ENCODE measurements at places on chromosomes 4 and X.
A peak's percentile ranks its signal among the peaks of the same experiment; 100 is the strongest.

GRCh38 chrX:68376373-68376772, 56.9 kb downstream of the OPHN1 start:
- DNase-seq: no peak

DNA sequence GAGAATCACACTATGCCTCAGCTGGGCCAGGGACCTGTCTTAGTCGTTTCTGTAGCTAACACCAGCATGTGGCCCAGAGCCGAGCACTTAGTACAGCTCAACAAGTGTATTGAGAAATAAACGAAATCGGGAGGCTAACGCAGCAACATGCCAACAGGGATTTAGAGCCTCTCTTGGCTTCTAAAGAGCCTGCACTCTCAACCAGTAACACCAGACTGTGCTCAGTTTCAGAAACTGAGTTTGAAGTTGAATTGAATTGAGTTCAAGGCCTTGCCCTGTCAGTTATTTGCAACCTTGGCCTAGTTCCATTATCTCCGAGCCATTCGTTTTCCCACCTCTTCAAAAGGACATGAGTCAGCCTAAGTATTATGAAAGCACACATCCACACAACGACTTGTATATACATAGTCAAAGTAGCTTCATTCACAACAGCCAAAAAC, 71.3 kb upstream of the LDB2 start:
- DNase-seq: no peak

GRCh38 chrX:109684136-109684535, 48.9 kb downstream of the ACSL4 start:
- DNase-seq: no peak

GRCh38 chr4:147924604-147925412, 192.9 kb downstream of the ARHGAP10 start:
- peak; percentile 32 for DNase-seq

- DNase-seq: no peak
These were observed 321.0 kb upstream of the SLIT2 start for GRCh38 chr4:19930742-19931141.

- peak; percentile 77 for DNase-seq
These were observed 534.4 kb downstream of the MID1IP1 start for GRCh38 chrX:39335513-39336235.

- no peak for DNase-seq
These were observed 9.0 kb downstream of the HMGB2 start for GRCh38 chr4:173325007-173325736.

DNA sequence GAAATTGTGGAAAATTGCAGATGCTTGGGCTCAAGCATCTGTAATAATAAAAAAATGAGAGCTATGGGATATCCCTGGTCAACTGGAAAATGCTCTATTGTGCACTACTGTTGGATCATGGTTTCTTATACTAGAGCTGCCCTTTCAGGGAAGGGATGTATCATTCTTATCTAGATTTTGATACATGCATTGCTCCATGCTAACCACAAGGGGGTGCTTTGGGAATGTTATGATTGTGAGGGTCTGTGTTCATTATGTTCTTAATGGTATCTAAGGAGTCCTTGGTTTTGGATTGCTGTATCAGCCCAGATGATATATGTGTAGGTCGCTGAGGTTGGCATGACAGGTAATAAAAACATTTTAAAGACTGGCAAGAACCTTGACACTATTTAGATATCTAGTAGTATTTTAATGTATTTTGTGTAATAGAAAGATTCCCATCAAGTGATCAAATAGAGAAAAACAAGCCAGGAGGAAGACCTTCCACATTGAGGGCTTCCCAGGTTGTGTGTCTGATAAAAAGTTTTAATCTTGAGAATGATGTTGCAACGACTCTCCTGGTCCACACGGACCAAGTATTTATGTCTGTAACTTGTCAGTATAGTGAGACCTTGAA, 49.2 kb upstream of the TLR2 start:
- DNase-seq: peak; percentile 17

- DNase-seq: no peak
These were observed 854.9 kb upstream of the HTR2C start for GRCh38 chrX:113728937-113729336.

GRCh38 chr4:10589799-10590198, 94.8 kb downstream of the CLNK start:
- no peak for DNase-seq

DNA sequence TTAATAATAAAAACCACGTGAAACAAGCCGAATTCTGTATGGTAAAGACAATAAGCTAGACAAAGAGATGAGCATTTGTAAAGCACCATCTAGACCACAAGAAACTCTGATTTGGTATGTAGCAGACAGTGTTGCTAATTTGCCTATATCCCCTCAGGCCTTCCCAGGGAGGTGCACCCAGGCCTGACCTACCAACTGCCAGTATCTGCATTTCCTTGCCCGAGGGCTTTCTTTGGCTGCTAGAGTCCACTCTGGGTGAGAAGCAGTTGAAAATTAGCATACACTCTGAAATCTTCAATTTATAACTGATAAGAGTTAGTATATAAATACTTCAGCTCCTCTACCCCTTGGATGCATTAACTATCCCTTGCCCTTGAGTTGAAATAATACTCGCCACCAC, 37.4 kb upstream of the IL1RAPL1 start:
- DNase-seq: no peak

- no peak for DNase-seq
These were observed 6.7 kb upstream of the GABRE start for GRCh38 chrX:151981129-151981528.

DNA sequence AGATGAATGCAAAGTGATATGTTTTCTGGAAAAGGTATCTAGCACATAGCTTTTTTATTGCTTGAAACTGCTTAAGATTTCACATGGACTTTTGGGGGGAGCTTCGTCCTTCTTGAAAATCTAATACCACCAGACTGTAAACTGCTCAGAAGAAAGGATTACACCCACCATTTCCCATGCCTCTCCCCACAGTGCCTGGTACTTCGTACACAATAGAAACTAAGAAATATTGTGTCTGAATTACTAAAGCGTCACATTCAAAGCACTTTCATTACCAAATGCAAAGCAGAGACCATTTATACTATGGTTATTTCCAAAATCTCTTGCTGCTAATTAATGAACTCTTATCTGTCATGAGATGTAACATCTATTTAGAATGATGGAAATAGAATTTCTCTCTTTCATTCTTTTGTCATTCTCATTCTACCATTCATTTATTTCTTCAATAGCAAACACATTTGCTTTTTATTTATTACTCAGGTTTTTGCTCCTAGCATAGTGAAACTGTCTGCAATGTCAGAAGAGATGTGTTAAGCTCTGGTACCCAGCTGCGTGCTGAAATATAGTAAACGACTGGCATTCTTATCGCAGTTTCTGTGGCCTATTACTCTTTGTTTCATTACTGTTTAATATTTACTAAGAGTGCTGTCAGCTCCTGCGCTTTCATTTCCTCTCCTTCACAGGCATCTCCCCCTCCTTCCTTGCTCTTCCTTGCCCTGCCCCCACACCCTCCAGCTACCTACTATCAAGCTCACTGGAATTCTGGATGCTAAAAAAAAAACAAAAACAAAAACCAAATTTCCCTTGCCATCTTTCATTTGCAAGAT, 51.4 kb upstream of the RAPGEF2 start:
- no peak for DNase-seq

- no peak for DNase-seq
These were observed 24.1 kb downstream of the SOX3 start for GRCh38 chrX:140480765-140481164.

GRCh38 chr4:21898101-21898500, 50.5 kb downstream of the KCNIP4 start:
- DNase-seq: no peak

DNA sequence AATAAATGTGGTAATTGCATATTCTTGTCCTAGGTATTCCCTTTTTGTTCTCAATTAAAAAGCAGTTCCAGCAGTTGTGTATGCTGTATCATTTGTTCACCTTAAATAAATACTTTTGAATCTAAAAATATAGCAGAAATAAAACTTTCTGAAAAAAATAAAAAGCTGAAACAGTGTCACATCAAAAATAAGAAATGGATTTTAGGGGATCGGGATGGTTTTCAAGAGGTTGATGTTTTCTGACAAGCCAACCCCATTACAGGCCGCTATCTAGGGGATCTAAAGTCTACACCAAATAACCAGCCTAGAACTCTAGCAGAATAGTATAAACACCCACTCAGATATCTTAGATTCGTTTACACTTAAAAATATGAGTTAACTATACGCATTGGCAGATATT, 95.4 kb upstream of the MAML3 start:
- no peak for DNase-seq

GRCh38 chrX:78650906-78651437, 8.2 kb downstream of the RTL3 start:
- DNase-seq: no peak

DNA sequence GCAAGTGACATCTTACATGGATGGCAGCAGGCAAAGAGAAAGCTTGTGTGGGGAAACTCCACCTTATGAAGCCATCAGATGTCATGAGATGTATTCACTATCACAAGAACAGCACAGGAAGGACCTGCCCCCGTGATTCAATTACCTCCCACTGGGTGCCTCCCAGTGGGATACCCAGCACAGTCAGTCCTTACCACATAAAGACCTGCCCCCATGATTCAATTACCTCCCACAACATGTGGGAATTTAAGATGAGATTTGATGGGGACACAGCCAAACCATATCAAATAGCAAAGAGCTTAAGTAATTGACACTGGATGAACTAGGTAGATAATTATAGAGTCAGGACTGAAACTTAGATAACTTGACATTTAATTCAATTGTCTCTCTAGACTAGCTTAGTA, 85.6 kb downstream of the SLIT2 start:
- no peak for DNase-seq

DNA sequence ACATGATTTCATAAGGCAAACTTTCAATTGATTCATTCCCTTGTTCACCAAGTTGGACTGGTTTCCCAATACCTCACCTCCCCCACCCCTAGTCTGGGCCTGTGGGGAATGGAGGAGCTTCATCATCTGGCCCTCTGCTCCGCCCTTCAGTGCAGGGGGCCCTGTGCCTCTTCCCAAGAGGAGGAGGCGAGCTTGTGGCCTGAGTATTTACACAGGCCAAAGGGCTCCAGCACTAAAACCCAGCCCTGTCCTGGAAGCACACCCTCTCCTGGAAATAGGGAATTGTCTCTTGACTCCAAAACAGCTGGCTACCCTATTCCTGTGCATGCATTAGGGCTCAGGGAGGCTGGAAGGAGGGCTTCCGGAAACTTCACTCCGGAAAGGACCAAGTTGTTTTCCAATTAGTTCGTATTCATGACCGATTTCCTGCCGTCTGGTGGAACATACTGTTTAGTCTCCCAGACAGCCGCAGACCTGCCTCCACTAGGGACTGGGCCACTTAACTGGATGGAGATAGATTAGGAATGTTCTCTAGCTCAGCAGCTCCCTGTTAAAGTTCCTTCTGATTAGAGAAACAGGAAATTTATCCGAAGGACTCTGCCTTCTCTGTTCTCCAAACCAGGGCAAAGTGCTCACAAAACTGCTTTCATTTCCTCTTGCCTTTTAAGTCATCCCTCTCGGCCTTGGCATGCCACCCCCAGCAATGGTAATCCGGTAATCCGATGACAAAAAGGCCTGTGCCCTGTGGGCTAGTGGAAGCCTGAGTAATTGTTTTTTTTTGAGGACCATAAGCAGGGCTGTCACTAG, 5.8 kb downstream of the SRPX2 start:
- no peak for DNase-seq

DNA sequence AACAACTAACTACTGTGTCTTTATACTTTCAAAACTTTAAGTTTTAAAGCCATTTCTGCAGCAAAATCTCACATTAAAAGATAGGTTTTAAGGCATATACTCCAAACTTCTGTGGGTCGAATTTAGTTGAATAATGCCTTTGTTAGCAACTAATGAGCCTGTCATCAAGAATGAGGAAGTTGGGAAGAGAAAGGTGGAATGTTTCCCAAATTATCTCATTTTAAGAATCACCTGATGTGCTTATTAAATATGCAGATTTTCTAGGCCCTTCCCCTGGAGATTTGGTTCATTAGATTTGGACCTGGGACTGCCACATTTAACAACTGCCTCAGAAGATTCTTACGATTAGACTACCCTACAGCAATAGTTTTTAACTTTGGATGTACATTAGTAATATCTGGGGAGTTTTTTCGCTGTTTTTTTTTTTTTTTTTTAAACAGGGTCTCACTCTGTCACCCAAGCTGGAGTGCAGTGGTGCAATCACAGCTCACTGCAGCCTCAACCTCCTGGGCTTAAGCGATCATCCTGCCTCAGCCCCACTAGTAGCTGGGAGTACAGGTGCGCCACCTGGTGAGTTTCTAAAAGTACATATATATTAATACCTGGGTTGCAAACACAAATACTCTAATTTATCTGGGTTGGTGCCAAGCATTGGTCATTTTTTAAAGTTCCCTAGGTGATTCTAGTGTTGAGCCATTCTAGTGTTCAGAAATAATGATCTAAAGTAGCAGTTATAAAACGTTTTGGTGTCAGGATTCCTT, 16.1 kb upstream of the TASL start:
- DNase-seq: peak; percentile 45

- no peak for DNase-seq
These were observed 9.9 kb downstream of the PRDM8 start for GRCh38 chr4:80207172-80207583.

- no peak for DNase-seq
These were observed 3.1 kb downstream of the POU3F4 start for GRCh38 chrX:83511208-83511607.

DNA sequence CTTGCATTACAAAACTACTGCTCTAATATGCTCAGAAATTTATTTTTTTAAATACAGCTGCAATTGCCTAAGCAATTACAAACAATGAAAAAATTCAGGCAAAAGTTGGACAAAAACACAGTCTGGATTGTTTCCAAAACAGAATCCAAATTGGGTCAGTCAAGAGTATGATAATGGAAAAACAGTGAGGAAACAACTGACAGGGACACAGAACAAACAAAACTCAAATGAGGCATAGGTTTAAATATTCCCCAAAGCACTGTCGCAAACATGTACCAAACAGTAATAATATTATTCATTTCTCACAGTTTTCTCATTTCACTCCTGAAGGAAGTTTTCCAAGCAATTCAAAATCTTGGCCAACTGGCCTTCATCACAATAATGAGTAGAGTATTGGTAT, 386.6 kb downstream of the CENPC start:
- DNase-seq: no peak

DNA sequence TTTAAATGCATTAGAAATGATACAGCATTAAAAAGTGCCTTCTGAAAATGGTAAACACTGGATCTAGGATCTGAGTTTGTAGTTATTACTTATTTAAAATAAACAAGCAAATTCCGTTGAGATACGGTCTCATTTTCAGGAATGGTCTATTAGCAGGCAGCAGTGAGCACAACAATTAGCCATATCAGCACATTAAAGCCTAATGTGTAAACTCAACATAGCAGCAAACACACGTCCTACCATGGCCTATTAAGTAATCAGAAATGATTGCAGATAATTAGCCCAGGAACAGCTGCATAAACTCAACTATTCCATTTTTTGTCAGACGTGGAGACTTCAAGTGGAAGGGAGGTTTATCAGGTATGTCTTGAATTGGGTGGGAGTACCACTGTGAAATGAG, 61.8 kb downstream of the NEIL3 start:
- peak; percentile 40 for DNase-seq

Data from COR-L47 (cell line).